ENCODE measurements at places on chromosomes 4 and X.

DNA sequence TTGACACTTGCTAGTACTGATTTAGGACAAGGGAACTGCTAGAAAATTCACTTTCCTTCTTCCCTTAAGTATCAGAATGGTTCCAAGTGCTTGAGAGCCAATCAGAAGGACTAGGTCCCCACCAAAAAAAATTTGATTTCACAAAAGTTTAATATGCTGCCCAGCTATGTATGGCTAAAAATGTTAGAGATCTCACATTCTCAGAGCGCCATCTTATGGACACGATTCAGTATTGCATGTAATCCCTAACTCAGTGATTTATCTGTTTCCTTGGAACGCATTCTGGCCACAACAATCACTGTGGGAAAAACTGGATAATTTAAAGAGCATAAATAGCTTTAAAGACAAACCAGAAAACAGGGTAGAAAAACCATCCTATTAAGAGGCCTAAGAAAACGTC is 255.1 kb upstream of the GPC4 start:
- DNase-seq, result peak; percentile 63

- DNase-seq, result no peak
These were observed 184.1 kb downstream of the TEX13C start for GRCh38 chrX:125503769-125504168.

GRCh38 chr4:113760094-113760794 is 1.3 kb downstream of the CAMK2D start:
- DNase-seq, result peak; percentile 8

DNA sequence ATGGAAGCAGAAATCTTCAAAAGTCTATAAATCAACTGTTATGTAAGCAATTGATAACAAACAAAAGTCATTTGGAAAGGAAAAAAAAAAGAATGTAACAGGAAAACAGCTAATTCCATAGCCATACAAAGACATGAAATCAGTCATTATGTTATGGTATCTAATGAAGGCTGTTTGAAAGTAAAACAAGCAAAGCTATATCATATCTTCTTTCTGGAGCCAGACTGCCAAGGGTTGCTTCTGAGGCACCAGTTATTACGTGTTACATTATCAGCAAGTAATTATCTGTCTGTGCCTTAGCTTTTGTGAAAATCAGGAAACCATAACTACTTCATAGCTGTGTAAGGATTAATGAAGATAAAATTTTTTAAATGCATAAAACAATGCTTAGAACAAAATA is 480.2 kb downstream of the FAT4 start:
- DNase-seq, result no peak

DNA sequence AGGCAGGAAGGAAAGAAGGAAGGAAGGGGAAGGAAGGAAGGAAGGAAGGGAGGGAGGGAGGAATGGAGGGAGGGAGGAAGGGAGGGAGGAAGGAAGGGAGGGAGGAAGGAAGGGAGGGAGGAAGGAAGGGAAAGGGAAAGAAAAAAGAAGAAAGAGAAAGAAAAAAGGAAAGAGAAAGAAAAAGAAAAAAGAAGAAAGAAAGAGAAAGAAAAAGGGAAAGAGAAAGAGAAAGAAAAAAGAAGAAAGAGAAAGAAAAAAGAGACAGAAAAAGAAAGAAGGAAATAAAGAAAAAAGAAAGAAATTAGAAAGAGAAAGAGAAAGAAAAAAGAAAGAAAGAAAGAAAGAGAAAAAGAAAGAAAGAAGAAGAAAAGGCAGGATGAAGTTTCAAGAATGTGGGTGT is 15.0 kb upstream of the NHSL2 start:
- DNase-seq, result no peak

- DNase-seq, result no peak
These were observed 26.2 kb downstream of the JADE1 start for GRCh38 chr4:128835498-128836222.

- DNase-seq, result peak; percentile 84
These were observed 692 bp downstream of the SPCS3 start for GRCh38 chr4:176320340-176320975.

DNA sequence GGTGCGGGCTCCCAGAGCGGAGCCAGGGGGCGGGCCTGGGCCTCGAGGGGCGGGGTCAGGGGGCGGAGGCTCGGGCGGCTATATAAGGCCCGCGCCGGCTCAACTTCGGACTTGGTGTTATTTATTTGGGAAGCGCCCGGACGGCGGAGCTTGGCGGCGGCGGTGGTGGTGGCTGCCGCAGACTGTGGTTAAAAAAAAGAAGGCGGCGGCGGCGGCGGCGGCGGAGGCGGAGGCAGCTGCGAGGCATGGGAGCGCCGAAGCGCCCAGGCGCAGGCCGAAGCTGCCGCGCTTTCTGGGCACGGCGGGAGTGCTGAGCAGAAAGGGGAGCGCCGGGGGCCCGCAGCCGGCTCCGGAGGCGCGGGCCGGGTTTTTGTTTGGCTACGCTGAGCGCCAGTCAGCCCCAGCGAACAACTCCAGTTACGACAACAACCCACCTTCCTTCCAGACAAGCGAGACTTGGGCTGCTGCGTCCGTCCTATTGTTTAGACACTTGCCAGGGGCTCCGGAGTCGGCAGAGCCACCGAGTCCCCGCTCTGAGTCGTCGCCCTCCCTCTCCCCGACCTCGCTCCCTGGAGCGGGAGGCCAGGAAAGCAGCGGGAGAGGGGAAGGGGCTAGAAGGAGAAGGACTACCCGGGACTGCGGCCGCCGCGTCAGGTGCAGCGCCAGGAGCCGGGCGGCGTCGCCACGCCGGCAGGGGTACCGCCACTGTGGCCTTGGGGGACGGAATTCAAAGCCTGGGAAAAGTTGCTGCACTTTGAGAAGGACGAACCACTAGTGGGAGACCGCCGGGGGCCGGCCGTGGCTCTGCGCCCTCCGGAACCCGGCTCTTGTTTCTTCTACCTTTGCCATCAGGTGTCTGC is at the start of gene SLIT2:
Gene SLIT2, plus strand, starts transcription at position 110 of the 860 bp plus-strand sequence. CDS start 1,911 bp downstream, outside the sequence.
- DNase-seq, result peak; percentile 94

DNA sequence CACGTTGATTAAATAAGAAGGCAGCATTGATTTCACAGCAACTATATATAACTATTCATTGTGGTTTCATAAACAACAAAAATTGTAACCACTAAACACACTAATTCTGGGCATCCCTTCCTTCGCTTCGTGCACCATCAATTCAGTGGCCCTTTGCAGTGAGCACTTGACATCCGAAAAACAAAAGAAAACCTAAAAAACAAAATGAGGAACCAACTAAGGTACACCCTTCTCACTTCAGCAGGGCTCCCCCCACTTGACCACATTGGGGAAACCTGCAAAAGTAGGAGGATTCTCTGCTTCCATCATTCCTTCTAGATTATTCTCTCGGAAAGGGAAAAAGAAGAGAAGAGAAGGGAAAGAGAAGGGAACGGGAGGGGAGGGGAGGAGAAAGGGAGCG is 28.3 kb downstream of the NBDY start:
- DNase-seq, result no peak

DNA sequence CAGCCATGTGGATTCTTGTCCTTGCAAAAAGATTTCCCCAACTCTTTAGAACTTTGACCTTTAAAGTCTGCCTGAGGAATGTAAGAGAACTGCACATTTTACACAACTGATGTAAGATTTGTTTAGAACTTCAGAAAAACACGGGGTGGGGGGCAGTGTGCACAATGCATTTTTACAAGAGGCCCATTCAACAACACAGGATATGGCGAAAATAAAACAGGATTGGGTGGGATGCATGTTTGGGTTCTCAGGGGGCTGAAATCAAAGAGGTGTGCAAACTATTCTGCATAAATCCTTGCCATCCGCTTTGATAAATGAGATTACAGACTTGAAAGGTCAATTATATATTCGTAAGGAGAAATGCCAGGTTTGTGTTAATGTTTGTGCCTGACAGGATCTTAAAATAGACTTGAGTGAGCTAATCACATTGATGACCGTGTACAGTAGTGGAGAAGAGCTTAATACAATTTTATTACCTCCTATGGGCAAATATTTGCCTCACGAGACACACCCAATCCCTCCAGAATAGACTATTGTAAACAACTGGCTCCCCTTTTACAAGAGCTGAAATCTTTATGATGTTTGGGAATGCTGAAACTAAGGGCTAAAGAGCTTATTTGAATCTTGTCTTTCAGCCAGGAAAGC is 184.1 kb upstream of the LEF1 start:
- DNase-seq, result no peak

DNA sequence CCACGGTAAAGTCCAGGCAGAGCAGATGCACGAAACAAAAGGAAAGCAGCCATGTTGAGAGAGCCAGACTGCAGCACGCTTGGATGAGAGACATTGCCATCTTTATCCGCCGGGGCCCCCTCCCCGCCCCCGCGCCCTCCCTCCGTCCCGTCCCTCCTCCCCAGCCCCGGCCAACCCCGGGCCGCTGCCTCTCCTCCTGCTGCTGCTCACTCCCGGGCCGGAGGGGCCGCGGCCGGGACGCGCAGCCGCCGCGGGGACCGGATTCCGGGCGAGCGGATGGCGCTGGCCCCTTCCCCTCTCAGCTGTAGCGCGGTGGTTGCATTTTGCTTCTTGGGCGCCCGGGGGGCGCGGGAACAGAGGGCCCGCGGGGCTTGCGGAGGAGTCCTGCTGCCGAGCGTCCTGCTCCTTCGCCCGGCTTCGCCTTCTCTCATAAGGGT is 542 bp downstream of the RNF150 start:
- peak; percentile 57 for DNase-seq

DNA sequence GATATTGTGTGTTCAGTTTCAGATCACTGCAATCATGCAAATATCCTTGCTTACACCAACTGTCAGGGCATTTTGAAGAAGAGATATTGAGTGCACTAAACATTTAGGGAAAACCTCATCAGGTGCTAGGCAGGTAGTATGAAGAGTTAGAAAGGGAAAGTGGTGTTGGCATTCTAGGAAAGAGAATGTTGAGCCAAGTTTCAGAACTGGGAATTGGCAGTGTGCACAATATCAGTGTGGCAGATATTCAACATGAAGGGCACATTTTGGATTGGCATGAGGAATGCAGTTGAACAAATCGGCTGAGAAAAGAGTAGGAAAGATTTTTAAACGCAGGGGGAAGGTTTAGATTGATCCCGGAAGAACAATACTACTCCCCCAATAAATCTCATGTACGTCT is 43.4 kb upstream of the SMAD1 start:
- DNase-seq, result no peak

GRCh38 chr4:47444031-47444430 is 19.5 kb downstream of the COMMD8 start:
- DNase-seq, result no peak

GRCh38 chr4:128974136-128974581 is 119.2 kb downstream of the SCLT1 start:
- DNase-seq, result no peak

DNA sequence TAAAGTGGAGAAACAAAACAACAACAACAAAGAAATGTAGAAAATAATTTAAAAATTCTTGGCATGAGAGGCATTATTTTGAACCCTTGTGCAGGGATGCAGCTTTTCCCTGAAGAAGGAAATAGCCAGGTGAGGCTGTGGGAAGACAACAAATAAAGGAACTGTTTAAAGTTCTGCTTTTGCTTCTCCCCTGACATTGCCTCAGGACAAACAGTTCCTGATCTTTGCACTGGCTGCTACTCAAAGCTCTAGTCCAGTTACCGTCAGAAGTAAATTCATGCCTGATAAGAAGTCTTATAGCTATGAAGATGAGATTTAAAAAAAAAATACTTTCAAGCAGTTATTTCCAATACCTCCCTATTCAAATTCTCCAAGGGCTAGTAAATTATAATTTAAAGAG is 233.8 kb downstream of the IL15 start:
- no peak for DNase-seq

- DNase-seq, result no peak
These were observed 154.5 kb downstream of the FANCB start for GRCh38 chrX:14718403-14718802.

DNA sequence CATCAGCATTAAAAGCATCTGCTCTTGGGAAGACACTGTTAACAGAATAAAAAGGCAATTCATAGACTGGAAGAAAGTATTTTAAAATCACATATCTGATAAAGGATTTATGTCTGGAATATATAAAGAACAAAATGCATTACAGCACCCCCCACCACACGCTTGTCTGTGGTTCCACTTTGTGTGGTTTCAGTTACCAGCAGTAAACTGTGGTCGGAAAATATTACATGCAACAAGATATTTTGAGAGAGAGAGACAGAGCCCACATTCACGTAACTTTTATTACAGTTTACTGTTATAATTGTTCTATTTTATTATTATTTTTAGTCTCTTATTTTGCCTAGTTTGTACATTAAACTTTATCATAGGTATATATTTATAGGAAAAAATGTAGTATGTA is 21.2 kb upstream of the PDE6B start:
- DNase-seq, result no peak

DNA sequence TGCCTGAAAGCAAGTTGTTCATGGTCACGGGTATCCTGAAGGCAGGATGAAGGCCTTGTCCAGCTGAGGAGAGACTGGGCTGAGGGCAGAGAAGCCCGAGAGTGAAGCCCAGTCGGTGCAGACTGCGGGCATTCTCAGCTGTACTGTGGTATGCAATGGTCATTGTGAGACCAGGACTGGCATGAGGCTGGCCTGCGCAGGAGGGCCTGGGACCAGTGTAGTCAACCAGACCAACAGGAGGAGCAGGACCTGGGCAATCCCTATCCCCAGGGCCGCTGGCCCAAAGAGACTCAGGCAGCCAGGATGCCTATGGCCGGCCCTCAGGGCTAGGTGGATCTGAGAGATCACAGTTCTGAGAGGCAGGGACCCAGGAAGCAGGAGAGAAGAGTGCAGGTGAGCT is 81.6 kb downstream of the NYX start:
- no peak for DNase-seq

GRCh38 chrX:54564936-54565335 is 34.9 kb downstream of the GNL3L start:
- no peak for DNase-seq

DNA sequence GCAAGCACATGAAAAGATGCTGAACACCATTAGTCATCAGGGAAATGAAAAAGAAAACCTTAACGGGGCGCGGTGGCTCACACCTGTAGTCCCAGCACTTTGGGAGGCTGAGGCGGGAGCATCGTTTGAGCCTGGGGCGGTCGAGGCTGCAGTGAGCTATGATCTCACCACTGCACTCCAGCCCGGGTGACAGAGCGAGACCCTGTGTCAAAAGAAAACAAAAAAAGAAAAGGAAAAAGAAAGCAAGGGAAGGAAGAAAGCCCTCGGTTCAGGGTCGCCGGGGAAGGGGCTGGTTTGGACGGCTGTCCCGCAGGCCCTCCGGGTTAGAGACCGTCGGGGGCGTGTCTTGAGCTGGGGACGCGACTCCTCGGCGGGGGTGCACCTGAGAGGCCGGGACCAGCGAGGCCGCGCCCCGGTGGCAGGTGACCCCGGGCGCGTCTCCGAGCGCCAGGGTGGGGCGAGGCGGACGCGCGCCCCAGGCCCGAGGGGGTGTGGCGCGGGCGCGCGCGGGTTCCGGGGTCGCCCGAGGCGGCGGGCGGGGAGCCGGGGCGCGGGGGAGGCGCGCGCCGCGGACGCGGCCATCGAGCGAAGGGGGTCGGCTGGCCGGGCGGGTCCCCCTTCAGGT is 478 bp upstream of the PLXNA3 start:
- peak; percentile 46 for DNase-seq

DNA sequence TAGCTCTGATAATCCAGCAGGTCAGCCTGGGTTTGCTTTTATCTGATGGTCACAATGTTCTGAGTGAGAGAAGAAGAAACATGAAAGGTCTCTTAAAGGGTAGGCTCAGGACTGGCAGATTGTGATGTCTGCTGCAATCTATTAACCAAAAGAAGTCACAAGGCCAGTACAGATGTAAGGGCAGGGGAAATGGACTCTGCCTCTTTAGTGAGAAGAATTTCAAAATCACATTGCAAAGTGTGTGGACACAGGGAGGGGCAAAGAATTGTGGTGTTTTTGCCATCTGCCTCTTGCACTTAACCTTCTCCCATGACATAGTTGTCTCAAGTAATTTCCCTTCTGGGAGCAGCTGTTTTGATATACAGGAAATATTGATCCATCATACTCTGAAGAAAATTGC is 40.9 kb downstream of the IL1RAPL1 start:
- DNase-seq, result no peak

All from AG08395 (cell line).